AG04450 (cell line): ENCODE measurements at places on chromosomes 16 and 17. TPM values are rescaled to one million over a fixed set of nuclear protein-coding genes. Genes with fewer than 3 reads are reported as not detected.

- no peak for DNase-seq
Observed at GRCh38 chr17:1786708-1787107, 24.8 kb downstream of the SERPINF1 start.

- no peak for DNase-seq
Observed at GRCh38 chr16:14354561-14355351, 275.3 kb downstream of the PARN start.

- DNase-seq: peak; percentile 13
Observed at GRCh38 chr16:48164907-48165715, 9.3 kb upstream of the ABCC12 start.

RABEP1 gene
- 33.2 and 46.9 TPM in 2 replicates for polyA plus RNA-seq

GRCh38 chr17:41024697-41025096, 2.3 kb downstream of the KRTAP1-5 start:
- DNase-seq: no peak

ARHGDIG gene
- not detected in 2 replicates for polyA plus RNA-seq

CCL3 gene
- polyA plus RNA-seq: not detected in 2 replicates

DNA sequence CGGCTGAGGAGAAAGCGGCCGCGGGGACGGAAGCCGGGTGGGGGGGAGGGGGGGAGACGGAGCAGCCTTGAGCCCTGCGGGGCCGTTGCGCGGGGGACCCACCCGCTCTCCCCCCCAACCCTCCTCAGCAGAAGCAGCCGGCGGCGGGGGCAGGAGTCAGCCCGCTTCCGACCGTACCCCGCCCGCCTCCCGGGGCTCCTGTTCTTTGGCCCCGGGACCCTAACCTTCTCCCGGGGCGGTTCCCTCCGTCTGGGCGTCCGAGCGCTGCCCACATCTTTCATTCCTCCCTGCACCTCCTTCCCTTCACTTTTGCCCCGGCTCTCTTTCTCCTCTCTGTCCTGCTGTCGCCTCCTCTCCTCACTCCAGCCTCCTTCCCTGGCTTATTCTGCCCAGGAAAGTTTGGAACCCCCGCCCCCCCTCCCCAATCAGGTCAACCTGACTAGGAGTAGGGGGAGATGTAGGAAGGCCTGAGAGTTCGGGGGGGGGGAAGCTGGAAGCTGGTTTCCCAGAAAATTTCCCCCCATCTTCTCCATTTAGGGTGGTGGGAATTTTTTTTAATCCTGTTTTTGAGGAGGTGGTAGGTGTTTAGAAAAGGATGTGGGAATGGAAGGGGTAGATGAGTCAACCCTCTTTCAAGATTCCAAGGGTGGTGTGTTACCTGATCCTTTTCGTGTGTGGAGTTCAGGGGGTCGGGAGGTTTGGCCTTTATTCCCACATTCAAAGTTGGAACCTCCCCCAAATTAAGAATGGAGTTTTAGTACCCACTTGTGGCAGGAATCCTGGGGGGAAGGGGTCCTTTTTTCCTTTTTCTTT, 427 bp upstream of the NLK start:
- DNase-seq: no peak
